ENCODE measurements at places on chromosomes 7 and 10. TPM values are rescaled to one million over a fixed set of nuclear protein-coding genes. Genes with fewer than 3 reads are reported as not detected.

Gene NEUROG3
- not detected for total RNA-seq

Gene OGDHL
- total RNA-seq, result 0.52 TPM

Gene NANOS1
- total RNA-seq, result 1.3 TPM

Gene VWA2
- 3.5 TPM for total RNA-seq

Gene RADIL
- total RNA-seq, result 0.20 TPM

Gene NRG3
- not detected for total RNA-seq

Gene TMEM270
- not detected for total RNA-seq

Gene RPEL1
- total RNA-seq, result not detected

Gene CLDN15
- 2.9 TPM for total RNA-seq

Gene GNB2
- total RNA-seq, result 289 TPM

Gene ASAH2
- 3.1 TPM for total RNA-seq

Gene GNAT3
- not detected for total RNA-seq

Gene SUGCT
- total RNA-seq, result 8.2 TPM

Gene ICA1
- 9.4 TPM for total RNA-seq

Gene ACADSB
- 21.1 TPM for total RNA-seq

Gene NOS3
- 3.1 TPM for total RNA-seq

Gene SMC3
- total RNA-seq, result 23.9 TPM

Gene NPC1L1
- not detected for total RNA-seq

Gene KLF14
- not detected for total RNA-seq

Gene SAMD9L
- total RNA-seq, result 4.6 TPM

Gene PDCD4
- total RNA-seq, result 144 TPM

Gene C10orf62
- total RNA-seq, result 0.16 TPM

Gene CALML5
- total RNA-seq, result 16.6 TPM

Gene LOXL4
- 1.1 TPM for total RNA-seq

Gene INHBA
- 0.84 TPM for total RNA-seq

Gene CNTNAP2
- total RNA-seq, result 1.2 TPM

Gene PRLHR
- not detected for total RNA-seq

Gene SPDYE5
- total RNA-seq, result not detected

Gene SUN3
- not detected for total RNA-seq

Gene CRTAC1
- 1.5 TPM for total RNA-seq

Gene LMTK2
- 17.5 TPM for total RNA-seq

Gene GOLGA7B
- total RNA-seq, result 1.4 TPM

Gene H2BK1
- total RNA-seq, result not detected

Gene SLC18A3
- not detected for total RNA-seq

Gene PLXDC2
- 24.3 TPM for total RNA-seq

Gene MINDY4
- total RNA-seq, result 2.4 TPM

Gene SCD
- 297 TPM for total RNA-seq

Gene IDI2
- not detected for total RNA-seq

Gene GNAI1
- total RNA-seq, result 31.5 TPM

Gene SYT15B
- total RNA-seq, result 0.88 TPM

Gene PNLIP
- not detected for total RNA-seq

Gene LIPN
- total RNA-seq, result 1.4 TPM

All from esophagus mucosa (tissue), 1 donor.